Activated naive CD8-positive, alpha-beta T cell treated with anti-CD3 and anti-CD28 coated beads, Interleukin-2, amount 10 ng/mL, durations not matched to agents 7 days and 5 days (primary cell): ENCODE measurements at places on chromosomes 1 and 21. TPM values are rescaled to one million over a fixed set of nuclear protein-coding genes. Genes with fewer than 3 reads are reported as not detected.

DNA sequence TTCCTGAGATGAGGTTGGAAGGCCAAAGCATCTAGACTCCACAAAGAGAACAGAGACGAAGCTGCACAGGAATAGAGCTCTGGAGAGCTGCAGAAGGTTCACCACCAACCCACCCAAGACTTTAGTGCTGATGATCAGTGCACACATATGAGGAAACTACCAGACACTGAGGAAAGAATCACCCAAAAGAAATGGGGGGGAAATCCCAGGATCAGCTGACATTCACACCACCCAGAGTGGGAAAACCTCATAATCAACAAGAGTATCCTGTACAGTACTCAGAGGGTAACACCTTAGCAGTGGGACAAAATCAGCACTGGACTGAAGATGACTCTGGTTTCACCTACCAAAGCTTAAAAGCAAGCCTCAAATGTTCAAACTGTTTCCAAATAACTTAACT lies 36.4 kb downstream of the DENND1B start:
- no peak overlapping the region for H3K27ac ChIP-seq
- H3K4me3 ChIP-seq: no peak overlapping the region
- peaks cover 11% of the 10 kb centered on the region for H3K36me3 ChIP-seq
- H3K4me1 ChIP-seq: peaks cover 11% of the 10 kb centered on the region

CLCA4 gene
- not detected for total RNA-seq

DNA sequence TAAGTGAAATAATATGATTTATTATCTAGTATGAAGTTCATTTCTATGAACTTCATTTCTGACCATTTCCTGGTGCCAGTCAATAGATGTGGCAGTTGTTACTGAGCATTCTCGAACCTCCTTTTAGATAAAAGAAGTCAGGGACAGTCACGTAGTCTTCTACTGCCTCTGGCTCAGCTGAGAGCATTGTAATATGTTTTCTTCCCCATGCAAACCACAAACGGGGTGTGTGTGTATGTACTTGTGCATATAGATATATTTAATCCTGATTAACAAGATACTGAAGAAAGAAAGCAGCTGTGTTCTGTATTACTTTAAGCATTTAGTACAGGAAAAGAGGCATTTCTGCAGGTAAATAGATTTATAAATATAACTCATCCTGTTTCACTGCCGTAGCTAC lies 21.6 kb downstream of the ZNF684 start:
- H3K27me3 ChIP-seq: no peaks in the 10 kb centered on the region
- no peak for DNase-seq
- H3K36me3 ChIP-seq: peaks cover 6% of the 10 kb centered on the region
- no peak overlapping the region for H3K4me3 ChIP-seq
- H3K27ac ChIP-seq: no peak overlapping the region
- H3K4me1 ChIP-seq: no peaks in the 10 kb centered on the region

ELAPOR1 gene
- total RNA-seq: 5.3 TPM

DNA sequence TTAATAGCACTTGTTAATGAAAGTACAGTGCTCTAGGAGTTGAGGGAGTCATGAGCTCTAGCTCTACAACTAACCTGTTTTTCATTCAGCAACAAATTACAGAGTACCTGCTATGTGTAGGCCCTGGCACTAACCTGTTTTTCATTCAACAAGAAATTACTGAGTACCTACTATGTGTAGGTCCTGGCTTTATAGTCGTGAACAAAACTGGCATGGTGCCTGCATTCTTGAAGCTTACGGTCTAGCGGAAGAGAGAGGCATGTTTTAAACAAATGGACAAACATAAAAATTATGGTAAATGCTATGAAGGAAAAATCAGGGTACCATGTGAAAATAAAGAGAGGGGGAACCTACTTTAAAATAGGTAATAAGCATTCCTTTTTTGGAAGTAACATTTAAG lies 2.2 kb upstream of the UBAP2L start:
- H3K4me1 ChIP-seq: peaks cover 45% of the 10 kb centered on the region
- H3K27ac ChIP-seq: peak overlapping the region; percentile 95
- no peak for DNase-seq
- no peaks in the 10 kb centered on the region for H3K27me3 ChIP-seq

MYBPHL gene
- total RNA-seq: not detected

FABP3 gene
- total RNA-seq: not detected

APP gene
- total RNA-seq: 19.4 TPM

CYP4X1 gene
- not detected for total RNA-seq

DNA sequence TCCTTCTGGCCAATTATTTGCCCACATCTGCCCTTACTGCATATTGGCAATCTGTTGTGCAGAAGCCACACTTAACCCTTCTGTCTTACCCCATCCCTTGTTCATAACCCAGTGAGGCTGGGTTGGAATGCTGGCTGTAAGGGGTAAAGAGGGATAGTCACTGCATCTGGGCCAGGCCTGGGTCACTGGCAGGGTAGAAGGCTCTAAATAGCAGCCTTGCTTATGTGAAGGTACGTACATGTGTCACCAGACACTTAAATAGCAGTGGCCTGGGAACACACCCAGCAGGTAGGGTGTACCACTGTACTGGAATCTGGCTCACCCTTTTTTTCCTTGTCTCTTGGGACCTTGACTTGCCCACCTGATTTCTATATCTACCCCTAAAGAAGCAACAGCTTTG lies 9.9 kb upstream of the TARS2 start:
- no peak overlapping the region for H3K4me3 ChIP-seq
- H3K4me1 ChIP-seq: no peaks in the 10 kb centered on the region
- peaks cover 4% of the 10 kb centered on the region for H3K36me3 ChIP-seq
- peaks cover 5% of the 10 kb centered on the region for H3K27me3 ChIP-seq

DNA sequence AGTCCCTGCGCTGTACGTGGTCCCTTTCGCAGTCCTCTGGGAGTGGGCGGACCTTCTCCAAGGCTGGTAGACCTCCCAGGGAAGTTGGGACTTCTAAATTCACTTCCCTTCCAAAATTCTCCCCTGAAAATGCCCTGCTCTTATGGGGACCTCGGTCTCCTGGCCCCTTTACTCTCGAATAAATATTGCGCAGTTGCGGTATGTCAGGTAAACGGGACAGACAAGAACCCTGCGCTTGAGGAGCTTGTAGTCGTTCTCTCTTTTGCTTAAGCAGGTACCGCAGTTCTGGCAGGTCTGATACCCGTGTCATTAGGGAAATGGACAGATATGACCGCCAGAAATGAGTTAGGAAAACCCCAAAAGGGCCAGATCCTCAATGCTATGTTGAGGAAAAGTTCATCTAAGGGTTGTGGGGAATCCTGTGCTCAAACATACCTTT lies 561 bp downstream of the KIF2C start:
- H3K36me3 ChIP-seq: peaks cover 23% of the 10 kb centered on the region
- peak overlapping the region; percentile 91 for H3K27ac ChIP-seq
- H3K4me1 ChIP-seq: peaks cover 35% of the 10 kb centered on the region
- no peaks in the 10 kb centered on the region for H3K27me3 ChIP-seq

DNA sequence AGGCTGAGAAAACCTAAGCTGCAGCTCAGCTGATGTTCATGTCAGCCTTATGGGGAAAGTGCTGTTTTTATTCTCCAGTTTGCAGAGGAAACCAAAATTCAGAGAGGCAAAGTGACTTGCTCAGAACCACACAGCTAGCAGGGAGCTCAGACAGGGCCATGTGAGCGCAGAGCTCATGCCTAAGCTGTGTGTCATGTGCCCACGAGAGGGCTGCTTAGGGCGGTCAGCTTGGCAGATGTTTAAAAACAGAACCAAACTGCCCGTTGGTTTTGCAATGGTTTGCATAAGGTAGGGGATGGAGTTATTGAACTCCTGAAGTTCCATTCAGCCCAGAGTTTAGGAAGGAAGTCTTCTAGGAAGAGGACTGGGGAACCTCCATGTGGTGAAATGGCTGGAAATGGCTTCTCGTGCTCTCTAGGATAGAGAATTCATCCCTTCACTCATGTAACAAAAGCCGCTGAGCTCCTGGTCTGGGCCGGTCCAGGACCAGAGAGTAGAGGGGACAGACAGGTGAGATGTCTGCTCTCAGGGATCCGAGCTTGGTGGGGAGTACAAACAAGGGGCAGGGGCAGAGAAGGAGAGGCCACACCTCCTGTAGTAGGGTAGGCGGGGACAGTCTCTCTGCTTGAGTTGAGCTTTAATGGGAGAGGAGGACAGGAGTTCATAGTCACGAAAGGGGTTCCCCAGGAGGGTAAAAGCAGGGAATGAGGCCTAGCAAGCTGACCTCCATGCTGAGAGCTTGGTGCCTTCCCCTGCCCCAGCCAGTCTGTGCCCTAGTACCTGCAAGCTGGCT lies 46.9 kb downstream of the ARHGEF10L start:
- no peaks in the 10 kb centered on the region for H3K36me3 ChIP-seq
- H3K4me1 ChIP-seq: peaks cover 3% of the 10 kb centered on the region
- H3K27me3 ChIP-seq: peaks cover 5% of the 10 kb centered on the region
- no peak for DNase-seq

- no peak overlapping the region for H3K4me3 ChIP-seq
- DNase-seq: no peak
- H3K27ac ChIP-seq: no peak overlapping the region
- H3K36me3 ChIP-seq: peaks cover 1% of the 10 kb centered on the region
- peaks cover 2% of the 10 kb centered on the region for H3K27me3 ChIP-seq
Measured at GRCh38 chr1:224896130-224896781, 33.2 kb upstream of the DNAH14 start.

GRCh38 chr1:210689826-210690225 lies 361.1 kb downstream of the HHAT start:
- no peak for DNase-seq
- H3K27ac ChIP-seq: no peak overlapping the region

- DNase-seq: no peak
- peaks cover 88% of the 10 kb centered on the region for H3K4me1 ChIP-seq
Measured at GRCh38 chr1:12450756-12451559, 167.1 kb downstream of the DHRS3 start.

ARMH1 gene
- total RNA-seq: 105 TPM

SLC6A9 gene
- total RNA-seq: 3.0 TPM
